ENCODE measurements at places on chromosomes 5 and 9.
A peak's percentile ranks its signal among the peaks of the same experiment; 100 is the strongest.

- DNase-seq: no peak
These were observed 21.6 kb downstream of the PAEP start for GRCh38 chr9:135582966-135583687.

DNA sequence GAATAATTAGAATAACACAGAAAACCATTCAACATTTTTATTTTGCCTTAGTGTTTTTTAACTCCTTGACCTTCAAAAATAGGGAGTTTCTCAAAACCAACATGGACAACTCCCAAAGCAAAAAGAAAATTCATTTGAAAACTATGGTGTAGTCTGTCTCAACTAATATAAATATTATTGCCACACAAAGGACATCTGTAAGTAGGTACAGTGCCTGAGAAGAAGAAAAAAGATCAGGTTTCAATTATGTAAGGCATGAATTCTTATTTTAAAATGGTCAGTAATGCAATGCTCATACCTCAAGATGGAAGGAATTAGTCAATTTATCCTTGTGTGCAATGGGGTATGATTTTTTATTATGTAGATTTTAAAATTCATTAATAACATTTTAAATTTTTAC lies 109.6 kb upstream of the CNTLN start:
- DNase-seq: no peak

DNA sequence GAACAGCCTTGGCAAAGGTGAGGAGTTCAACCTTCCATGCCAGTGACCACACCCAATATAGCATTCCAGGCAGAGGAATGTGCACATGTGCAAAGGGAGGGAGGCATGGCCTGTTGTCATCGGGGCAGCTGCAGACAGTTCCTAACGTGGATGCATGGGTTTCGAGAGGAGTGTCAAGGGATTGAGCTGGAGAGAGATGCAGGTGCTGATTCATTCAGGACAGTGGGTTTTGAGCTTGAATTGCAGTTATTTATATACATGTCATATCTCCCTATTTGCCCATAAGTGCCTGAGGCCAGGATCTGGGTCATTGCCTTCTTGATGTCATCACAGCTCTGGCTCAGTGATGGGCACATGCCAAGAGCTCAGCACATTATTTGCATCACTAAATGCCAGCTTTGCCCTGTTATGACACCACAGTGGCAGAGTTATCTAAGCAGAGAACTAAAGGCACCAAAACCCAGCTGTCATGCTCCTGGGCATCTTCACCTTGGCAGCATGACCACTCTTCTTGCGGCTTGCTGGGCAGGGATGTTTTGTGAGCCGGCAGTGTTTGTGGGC lies 278.0 kb downstream of the NTRK2 start:
- no peak for DNase-seq

GRCh38 chr5:180296771-180297170 lies 4.9 kb upstream of the MAPK9 start:
- no peak for DNase-seq

DNA sequence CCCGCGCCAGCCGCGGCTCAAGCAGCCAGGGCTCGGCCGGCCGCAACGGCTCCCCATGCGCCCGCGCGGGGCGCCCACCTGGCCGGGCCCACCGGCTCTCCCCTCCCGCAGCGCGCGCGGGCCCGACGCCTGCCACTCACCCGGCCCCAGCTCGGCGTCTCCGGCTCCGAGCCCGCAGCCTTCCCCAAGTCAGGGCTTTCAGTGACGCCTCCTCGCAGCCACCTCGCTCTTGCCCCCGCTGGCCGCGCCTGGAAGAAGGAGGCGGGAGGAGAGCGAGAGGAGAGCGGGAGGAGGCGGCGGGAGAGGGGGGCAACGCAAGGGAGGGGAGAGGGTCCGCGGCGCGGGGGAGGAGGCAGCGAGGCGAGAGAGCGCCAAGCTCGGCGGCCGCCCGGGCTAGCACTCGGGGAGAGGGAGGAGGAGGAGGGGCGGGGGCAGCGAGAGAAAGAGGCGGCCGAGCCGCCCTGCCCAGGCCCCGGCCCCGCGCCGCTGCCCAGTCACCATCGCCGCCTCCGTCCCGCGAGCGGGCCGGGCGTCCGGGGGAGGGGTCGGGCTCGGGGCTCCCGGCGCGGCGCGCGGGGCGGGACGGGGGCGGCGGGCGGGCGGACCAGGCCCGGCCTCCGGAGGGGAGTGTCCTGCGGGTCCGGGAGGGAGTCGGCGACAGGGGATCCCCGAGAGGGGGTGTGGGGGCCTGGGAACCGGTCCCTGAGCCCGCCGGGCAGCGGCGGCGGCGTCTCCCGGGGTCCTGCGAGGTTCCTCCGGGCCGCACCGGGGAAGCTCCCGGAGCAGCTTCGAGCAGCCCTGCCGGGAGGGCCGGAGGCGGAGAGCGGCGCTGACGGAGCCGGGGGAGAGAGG lies at the start of gene LHFPL2:
Gene LHFPL2, minus strand, starts transcription at position 414 of the 852 bp plus-strand sequence. CDS start 138,559 bp downstream, outside the sequence.
- peak; percentile 60 for DNase-seq

- DNase-seq: peak; percentile 44
These were observed 94.2 kb upstream of the MTAP start for GRCh38 chr9:21708260-21708711.

- peak; percentile 23 for DNase-seq
These were observed 13.9 kb downstream of the PTAR1 start for GRCh38 chr9:69745716-69746437.

DNA sequence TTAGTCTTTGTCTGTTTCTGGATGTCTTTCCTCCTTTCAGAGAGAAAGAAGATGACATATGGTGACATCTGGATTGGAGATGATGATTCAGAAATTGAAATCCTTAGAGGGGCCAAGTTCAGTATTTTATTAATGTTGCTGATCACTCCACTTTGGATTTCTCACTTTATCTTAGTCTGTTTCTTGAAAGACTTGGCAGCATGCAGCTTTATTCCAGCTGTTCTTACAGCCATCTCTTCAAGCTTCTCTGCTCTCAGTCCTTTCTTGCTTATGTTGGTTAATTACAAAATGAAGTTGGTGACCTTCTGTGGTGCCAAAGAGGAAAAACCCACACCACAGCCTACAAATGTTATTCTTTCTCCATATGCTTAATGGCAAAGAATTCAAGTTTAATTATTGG lies 62.1 kb downstream of the SNCAIP start:
- no peak for DNase-seq

DNA sequence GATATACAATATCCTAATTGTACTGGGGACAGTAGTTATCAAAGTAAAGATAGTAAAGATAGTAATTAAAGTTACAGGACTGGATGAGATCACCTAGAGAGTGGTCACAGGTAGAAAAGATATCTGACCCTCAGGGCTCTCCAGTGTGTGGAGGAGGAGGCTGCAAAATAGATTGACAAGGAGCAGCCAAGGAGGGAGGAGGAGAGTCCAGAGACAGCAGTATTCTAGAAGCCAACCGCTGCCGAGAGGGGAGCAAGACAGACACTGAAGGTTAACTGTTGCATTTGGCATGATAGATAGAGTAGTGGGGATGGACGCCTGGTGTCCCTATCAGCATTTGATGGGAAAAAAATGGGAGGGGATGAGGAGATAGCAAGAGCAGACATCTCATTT lies 17.0 kb upstream of the F2RL1 start:
- DNase-seq: no peak

- no peak for DNase-seq
These were observed 59.5 kb upstream of the FBXL7 start for GRCh38 chr5:15440434-15440833.

- no peak for DNase-seq
These were observed 162.5 kb downstream of the SPOCK1 start for GRCh38 chr5:137336565-137337120.

- DNase-seq: no peak
These were observed 284.3 kb upstream of the DAB2 start for GRCh38 chr5:39709032-39709431.

- DNase-seq: no peak
These were observed 60.7 kb upstream of the ANGPTL2 start for GRCh38 chr9:127182901-127183746.

DNA sequence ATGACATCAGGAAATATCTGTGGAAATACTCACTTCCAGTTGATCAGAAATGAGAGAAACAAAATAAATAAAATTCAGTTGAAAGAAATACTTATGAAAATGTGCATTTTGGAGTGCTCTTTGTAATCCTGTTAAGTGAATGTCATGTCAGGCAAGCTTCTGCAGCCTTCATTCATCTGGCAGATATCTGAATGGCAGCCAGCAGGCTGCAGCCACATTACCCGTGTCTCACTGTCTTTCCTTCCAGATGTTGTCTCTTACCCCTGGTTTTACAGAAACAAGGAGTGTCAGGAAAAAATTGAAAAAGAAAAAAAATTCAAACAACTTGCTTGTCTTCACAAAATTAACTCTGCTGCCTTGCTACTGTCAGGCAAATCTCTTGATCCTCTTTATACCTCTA lies 445.0 kb upstream of the RIOK2 start:
- no peak for DNase-seq
